ENCODE measurements at places on chromosomes 7 and 10. TPM values are rescaled to one million over a fixed set of nuclear protein-coding genes. Genes with fewer than 3 reads are reported as not detected.

GRCh38 chr10:28214219-28214618 is 88.6 kb downstream of the MPP7 start:
- no peak for DNase-seq

GRCh38 chr7:101576998-101577397 is 52.1 kb downstream of the MYL10 start:
- no peak for DNase-seq

GRCh38 chr7:116497708-116498107 is 1.8 kb upstream of the CAV2 start:
- no peak for DNase-seq

- DNase-seq: no peak
These were observed 45.4 kb upstream of the GRB10 start for GRCh38 chr7:50828116-50828515.

DNA sequence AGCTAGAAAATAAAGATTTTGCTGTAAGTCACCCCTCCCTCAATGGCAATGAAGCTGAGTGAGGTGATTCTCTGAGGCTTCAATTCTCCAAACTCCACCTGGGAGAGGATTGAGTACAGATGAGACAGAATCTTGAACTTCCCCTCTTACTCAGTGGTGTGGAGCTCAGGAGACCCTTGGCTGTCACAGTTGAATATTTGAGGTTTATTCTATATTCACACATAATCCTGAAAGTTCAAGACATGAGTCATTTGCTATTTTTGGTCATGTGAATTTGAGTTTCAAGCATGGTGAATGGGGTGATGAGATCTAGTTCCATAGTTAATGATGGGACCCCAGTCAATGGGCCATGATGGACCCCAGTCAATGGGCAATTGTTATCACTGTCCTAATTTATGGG is 13.9 kb upstream of the TECTB start:
- DNase-seq: no peak

GRCh38 chr10:106387063-106387462 is 777.4 kb downstream of the SORCS1 start:
- DNase-seq: no peak

- DNase-seq: no peak
These were observed 365.9 kb downstream of the CRPPA start for GRCh38 chr7:16055263-16055976.

DNA sequence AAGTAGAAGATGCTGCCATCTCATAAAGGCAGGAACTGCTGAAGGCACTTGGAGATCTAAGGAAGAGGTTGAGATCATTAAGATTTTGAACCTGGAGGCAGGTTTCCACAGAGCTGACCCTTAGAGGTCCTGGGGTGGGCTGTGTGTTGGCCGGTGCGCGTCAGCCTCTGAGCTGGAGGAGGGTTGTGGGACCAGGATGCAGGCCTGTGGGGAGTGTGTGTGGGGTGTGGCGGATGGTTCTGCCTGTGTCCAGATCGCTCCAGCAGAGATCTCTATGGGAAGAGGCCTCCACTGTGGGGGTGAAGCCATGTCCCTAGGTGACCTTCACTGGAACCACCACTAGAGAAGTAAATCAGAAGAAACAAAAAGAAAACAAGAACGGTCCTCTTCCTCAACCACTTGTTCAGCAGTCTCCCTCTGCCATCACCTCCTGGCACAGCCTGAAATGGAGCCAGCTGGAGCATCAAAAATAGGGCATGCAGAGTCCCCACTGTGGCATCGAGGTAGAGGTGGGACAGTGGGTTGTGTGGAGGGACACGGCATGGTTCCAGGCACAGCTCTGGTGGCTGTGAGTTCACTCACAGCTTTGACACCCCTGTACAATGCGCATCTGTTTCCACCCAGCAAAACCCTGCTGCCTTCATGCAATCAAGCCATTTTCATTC is 453.8 kb downstream of the TCERG1L start:
- DNase-seq: no peak

GRCh38 chr10:28291881-28292297 is 11.0 kb downstream of the MPP7 start:
- no peak for DNase-seq

- DNase-seq: no peak
These were observed 9.1 kb downstream of the HNRNPA2B1 start for GRCh38 chr7:26191233-26191973.

DNA sequence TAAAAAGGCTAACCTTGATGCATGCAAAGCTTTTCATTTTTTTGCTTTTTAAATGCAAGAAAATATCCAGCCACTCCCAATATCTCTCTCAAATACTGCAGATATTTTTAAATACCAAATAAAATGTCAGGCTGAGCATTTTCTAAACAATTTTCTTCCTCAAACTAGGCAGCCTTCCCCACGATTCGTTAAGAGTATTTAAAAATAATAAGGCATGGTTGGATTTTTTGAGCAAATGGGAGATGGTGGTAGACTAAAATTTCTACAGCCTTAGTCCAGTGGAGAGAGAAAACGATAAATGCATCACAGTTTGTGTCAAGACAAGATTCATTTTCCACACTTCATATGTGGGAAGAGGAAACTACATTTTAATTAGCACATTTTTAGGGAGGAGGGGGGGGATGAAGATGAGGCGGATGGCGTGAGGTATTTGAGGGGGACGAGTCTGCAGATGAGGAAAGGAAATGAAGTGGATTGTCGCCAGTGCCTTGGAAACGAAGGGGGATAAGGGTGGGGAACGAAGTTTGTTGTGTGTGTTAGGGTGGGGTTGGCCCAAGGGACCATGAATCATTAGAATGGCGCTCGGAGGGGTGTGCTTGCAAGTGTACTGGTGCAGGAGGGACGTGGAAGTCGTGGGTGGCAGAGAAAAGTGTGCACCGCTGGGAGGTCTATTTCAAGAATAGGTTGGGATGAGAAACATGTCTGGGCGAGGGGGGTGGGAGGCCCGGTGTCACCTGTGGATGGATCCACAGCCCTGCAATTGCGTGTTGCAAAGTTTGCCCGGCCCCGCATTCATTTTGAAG is 1.2 kb upstream of the ADD3 start:
- DNase-seq: peak; percentile 32

DNA sequence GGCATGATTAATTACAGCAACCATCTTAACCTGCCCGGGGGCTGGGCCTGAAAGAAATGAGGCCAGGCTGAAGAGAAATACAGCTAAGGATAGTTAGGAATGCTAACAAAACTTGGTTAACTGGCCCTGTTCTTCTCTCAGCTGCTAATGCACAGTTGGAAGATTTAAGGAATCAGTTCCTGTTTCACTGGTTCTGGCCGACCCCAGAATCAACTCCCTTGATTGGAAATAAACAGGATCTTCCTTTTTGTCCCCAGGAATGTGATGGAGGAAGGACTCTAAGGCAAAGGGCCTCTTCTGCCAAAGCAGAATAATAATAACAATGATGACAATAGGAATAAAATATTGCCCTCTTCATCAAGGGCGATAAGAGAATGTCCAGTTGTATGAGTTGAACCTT is 3.5 kb upstream of the LRMDA start:
- no peak for DNase-seq

DNA sequence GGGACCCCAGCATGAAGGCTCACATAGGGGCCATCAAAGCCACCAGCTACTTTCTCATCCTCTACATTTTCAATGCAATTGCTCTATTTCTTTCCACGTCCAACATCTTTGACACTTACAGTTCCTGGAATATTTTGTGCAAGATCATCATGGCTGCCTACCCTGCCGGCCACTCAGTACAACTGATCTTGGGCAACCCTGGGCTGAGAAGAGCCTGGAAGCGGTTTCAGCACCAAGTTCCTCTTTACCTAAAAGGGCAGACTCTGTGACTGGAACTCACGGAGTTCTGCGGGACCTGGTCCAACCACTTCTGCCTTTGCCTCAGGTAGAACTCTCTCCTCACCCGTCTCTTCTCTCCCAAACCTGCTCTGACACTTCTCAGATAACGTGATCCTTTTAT is 945 bp downstream of the TAS2R40 start:
- no peak for DNase-seq

DNA sequence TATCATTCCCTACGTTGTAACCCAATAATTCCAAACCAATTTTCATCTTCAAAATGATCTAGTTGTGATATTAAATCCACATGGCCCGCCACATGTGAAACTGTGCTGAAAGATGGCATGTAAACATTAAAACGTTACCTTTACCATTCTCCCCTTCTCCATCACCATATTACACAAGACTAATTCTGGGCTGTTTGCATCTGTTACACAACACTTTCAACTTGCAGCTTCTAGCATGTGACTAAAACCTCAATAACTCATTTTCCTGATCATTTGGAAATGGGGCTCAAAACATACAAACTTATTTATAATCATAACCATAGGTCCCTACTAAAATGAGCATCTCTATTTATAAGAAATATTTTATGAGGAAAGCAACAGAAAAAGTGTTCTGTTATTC is 4.7 kb downstream of the MTERF1 start:
- no peak for DNase-seq

DNA sequence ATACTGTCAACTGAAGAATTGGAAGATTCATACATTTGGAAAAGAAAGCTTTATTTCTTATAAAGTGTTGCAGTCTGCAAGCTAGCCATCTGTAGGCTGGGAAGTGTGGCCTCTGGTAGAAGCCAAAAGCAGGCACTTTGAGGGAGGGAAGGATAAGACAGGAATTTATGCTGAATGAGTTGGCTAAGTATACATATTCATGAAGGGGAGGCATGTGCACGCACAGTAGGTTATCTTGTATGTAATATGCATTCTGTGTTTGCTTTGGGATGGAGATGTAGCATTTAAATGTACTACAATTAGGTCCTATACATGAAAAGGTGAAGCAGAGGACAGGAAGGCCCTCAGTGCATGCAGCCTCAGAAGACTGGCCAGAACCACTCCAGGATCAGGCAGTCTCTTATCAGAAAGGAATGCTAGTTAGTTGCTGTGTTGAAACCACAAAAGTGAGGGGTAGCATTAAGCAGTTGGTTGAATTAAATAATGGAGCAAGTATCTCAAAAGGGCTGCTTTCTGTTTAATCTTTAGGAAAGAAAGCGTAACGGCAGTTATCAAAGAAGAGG is 40.9 kb downstream of the MYO3A start:
- no peak for DNase-seq

DNA sequence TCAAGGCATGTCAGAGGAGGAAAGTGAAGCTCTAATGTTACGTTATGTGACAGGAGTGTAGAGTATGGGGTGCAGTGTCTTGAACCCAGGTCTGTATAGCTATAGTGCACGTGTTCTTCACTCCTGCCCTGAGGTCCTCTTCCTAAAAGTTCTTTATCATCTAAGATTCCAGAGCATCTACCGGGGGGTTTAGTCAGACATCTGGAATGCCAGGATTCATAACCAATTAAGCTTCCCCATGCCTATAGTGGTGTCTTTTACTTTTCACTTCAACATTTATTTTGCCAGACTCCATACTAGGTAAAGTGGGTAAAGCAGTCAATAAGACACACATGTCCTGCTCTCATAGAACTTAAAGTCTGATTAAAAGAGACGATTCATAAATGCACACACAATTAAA is 22.4 kb downstream of the PPP1R3C start:
- DNase-seq: no peak

GRCh38 chr10:35433851-35434426 is 97.6 kb downstream of the CCNY start:
- no peak for DNase-seq

DNA sequence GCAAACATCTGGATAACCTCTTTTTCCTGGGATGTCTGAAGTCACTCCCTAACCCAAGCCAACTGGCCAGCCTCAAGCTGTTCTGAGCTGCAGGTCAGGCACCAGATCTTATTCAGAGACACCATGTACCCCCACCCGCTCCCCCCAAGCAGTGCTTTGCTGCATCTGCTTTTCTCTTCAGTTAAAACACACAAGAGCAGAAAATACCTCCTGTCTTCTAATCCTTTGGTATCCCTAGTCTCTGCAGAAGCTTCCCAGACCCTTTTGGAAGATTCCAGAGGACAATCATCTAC is 3.0 kb downstream of the ZNF488 start:
- no peak for DNase-seq

GRCh38 chr7:157855016-157855415 is 518.2 kb downstream of the DNAJB6 start:
- no peak for DNase-seq

GRCh38 chr7:32462451-32462850 is 27.7 kb downstream of the LSM5 start:
- DNase-seq: no peak

GRCh38 chr7:10648289-10648688 is 325.4 kb upstream of the PHF14 start:
- no peak for DNase-seq

GRCh38 chr7:91759205-91759863 is 121.2 kb downstream of the MTERF1 start:
- peak; percentile 38 for DNase-seq

The HMX2 gene
- 0.21 TPM for total RNA-seq

The PLCE1 gene
- total RNA-seq: 0.47 TPM

The FAM24B gene
- not detected for total RNA-seq

The FEZF1 gene
- 330 TPM for total RNA-seq

The PROSER2 gene
- 2.0 TPM for total RNA-seq

The GAD2 gene
- 0.74 TPM for total RNA-seq

The LRRC4 gene
- total RNA-seq: 19.8 TPM

The LRRD1 gene
- total RNA-seq: not detected

The ANK3 gene
- total RNA-seq: 54.1 TPM

The ANKRD1 gene
- total RNA-seq: 0.09 TPM
